ENCODE measurements at places on chromosomes 16 and 17.

- H3K27ac ChIP-seq, result no peak overlapping the region
- DNase-seq, result no peak
- H3K4me3 ChIP-seq, result no peak overlapping the region
- no peaks in the 10 kb centered on the region for H3K27me3 ChIP-seq
- no peaks in the 10 kb centered on the region for H3K36me3 ChIP-seq
Measured at GRCh38 chr16:64339052-64339770, 782.7 kb downstream of the CDH11 start.

- H3K27me3 ChIP-seq, result no peaks in the 10 kb centered on the region
- no peak overlapping the region for H3K4me3 ChIP-seq
- H3K4me1 ChIP-seq, result peaks cover 17% of the 10 kb centered on the region
- H3K36me3 ChIP-seq, result no peaks in the 10 kb centered on the region
- H3K27ac ChIP-seq, result no peak overlapping the region
- DNase-seq, result no peak
Measured at GRCh38 chr16:15477802-15478201, 43.4 kb downstream of the BMERB1 start.

GRCh38 chr17:61362396-61362795 is 37.2 kb upstream of the TBX2 start:
- no peak overlapping the region for H3K27ac ChIP-seq
- H3K4me3 ChIP-seq, result no peak overlapping the region
- no peaks in the 10 kb centered on the region for H3K4me1 ChIP-seq
- peaks cover 15% of the 10 kb centered on the region for H3K27me3 ChIP-seq
- DNase-seq, result no peak

GRCh38 chr16:2596747-2597559 is 59.1 kb downstream of the PDPK1 start:
- no peaks in the 10 kb centered on the region for H3K27me3 ChIP-seq
- H3K4me3 ChIP-seq, result no peak overlapping the region
- H3K36me3 ChIP-seq, result peaks cover 32% of the 10 kb centered on the region
- H3K27ac ChIP-seq, result no peak overlapping the region

DNA sequence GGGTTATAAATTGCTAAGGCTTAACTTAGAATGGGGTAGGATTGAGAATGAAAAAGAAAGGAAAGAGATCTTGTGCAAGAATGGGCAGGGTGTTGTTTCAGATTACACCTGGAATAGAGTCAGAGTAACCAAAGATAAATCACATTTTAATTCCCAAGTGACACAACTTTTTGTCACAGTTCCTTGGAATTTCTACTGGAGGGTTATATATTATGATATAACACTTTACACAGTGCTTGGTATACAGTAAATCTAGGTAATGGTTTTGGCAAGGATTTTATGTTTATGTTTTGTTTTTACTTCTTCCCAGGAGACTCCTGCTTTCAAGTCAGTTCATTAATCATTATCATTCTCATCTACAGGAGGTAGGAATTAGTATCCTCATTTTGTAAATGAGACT is 115.7 kb upstream of the KCNJ16 start:
- H3K36me3 ChIP-seq, result no peaks in the 10 kb centered on the region
- no peak overlapping the region for H3K4me3 ChIP-seq
- no peak overlapping the region for H3K27ac ChIP-seq
- H3K4me1 ChIP-seq, result no peaks in the 10 kb centered on the region
- no peak for DNase-seq
- H3K27me3 ChIP-seq, result no peaks in the 10 kb centered on the region

GRCh38 chr16:35562471-35562870 is 2103.1 kb downstream of the TP53TG3F start:
- no peaks in the 10 kb centered on the region for H3K27me3 ChIP-seq
- no peak overlapping the region for H3K4me3 ChIP-seq
- no peak for DNase-seq
- no peak overlapping the region for H3K27ac ChIP-seq

GRCh38 chr17:75848523-75849278 is 4.5 kb upstream of the UNC13D start:
- peak overlapping the region; percentile 39 for H3K27ac ChIP-seq
- peaks cover 37% of the 10 kb centered on the region for H3K36me3 ChIP-seq
- peak; percentile 51 for DNase-seq

DNA sequence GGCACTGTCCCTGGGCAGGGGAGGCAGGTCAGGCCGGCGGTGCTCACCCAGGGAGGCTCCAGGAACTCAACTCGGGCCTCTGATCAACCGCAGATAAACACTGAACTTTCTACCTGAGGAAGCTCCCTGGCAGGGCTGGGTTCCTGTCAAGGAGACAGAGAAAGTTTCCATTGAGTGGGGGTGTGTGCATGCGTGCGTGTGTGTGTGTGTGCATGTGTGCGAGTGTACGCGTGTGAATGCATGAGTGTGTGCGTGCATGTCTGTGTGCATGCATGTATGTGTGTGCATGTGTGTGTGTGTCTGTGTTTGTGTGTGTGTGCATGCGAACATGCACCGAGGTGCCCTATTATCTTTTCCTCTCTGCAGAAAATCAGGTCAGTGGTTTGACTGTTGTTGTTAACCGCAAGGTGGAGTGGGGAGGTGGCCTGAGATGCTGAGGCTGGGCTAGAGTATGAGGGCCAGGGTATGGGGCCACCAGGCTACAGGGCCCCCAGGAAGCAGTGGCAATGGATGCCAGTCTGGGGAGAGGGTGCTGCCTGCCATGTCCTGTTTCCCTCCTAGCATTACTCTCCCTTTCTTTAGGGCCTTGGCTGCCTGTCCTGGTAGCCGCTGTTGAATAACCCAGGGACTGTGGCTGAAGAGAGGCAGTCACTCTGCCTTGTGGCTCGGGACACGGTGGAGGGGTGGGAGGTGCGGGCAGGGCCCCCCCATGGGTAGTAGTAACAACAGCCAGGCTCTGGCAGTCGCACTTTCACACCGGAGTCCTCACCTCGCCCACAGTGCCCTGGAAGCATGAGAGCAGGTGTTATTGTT is 24.0 kb downstream of the CCR7 start:
- H3K27ac ChIP-seq, result no peak overlapping the region
- no peak overlapping the region for H3K4me3 ChIP-seq
- DNase-seq, result no peak
- H3K36me3 ChIP-seq, result no peaks in the 10 kb centered on the region
- peaks cover 15% of the 10 kb centered on the region for H3K4me1 ChIP-seq
- no peaks in the 10 kb centered on the region for H3K27me3 ChIP-seq

- no peak overlapping the region for H3K4me3 ChIP-seq
- H3K27ac ChIP-seq, result no peak overlapping the region
- no peaks in the 10 kb centered on the region for H3K4me1 ChIP-seq
- DNase-seq, result no peak
- H3K27me3 ChIP-seq, result no peaks in the 10 kb centered on the region
- H3K36me3 ChIP-seq, result no peaks in the 10 kb centered on the region
Measured at GRCh38 chr16:74711938-74712337, 11.3 kb upstream of the MLKL start.

DNA sequence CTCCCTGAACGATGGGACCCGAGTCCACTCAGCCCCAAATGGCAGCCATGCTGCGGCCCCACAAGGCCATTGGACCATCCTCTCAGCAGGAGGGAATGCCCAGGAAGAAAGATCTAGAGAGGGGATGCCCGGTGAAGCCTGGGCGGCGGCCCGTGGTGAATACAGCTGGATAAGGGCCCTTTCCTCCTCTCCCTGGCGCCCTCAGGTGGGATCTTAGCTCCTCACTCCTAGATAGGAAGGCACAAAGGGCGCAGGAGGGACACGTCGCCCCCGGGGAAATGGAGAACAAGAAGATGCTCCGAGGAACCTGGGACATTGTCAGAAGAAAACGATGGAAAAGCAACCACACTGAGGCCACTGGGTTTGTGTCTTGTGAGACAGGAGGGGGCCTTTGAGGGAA is 2.5 kb downstream of the CD300C start:
- H3K27ac ChIP-seq, result no peak overlapping the region
- H3K4me1 ChIP-seq, result no peaks in the 10 kb centered on the region
- no peaks in the 10 kb centered on the region for H3K36me3 ChIP-seq
- no peak overlapping the region for H3K4me3 ChIP-seq
- no peaks in the 10 kb centered on the region for H3K27me3 ChIP-seq
- DNase-seq, result no peak

GRCh38 chr17:29557085-29557738 is 9.6 kb downstream of the ABHD15 start:
- DNase-seq, result no peak
- no peaks in the 10 kb centered on the region for H3K36me3 ChIP-seq
- no peaks in the 10 kb centered on the region for H3K27me3 ChIP-seq
- H3K27ac ChIP-seq, result no peak overlapping the region
- no peak overlapping the region for H3K4me3 ChIP-seq
- no peaks in the 10 kb centered on the region for H3K4me1 ChIP-seq

- no peak for DNase-seq
- no peaks in the 10 kb centered on the region for H3K36me3 ChIP-seq
Measured at GRCh38 chr16:54145881-54146280, 140.7 kb downstream of the IRX3 start.

DNA sequence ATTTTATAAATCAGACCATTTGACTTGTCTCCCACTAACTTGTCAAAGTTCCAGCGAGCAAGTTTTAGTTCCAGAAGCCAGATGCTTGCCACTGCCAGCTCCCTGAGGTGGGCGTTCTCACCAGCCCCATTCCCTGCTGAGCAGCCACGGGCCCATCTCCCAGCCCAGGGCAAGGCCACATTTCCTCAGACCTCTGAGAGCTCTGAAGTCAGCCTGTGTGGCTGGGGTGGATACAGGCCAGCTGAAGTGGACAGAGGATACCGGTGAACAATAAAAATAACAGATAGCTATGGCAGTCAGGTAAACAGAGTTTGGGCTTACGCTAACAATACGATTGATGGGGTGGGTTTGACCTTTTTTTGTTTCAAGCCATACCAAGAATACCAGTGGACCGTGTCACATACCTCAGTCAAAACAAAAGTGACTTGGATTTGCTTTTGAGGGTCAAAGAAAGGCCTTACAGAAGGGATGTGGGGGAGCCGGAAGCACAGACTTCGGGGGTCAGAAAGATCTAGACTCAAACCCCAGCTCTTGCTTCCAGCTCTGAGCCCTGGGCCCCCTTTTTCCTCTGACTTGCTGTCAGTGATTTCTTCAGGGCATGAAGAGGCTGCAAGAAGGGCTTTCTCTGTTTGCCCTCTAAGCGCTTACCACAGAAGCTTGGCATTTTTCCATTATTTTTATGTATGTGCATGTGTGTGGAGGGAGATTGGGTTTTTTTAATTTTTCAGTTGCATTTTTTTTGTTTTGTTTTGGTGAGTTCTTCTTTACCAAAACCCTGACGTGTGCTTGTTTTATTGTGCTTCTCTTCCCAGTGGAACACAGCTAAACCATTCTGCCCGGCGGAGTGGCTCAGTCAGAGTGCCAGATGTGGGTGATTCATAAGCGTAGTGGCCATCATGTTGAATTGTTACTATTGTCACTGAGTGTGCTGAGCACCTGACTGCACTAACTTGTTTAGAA is 109.9 kb downstream of the GNAO1 start:
- no peak for DNase-seq
- H3K36me3 ChIP-seq, result no peaks in the 10 kb centered on the region
- H3K27ac ChIP-seq, result no peak overlapping the region

DNA sequence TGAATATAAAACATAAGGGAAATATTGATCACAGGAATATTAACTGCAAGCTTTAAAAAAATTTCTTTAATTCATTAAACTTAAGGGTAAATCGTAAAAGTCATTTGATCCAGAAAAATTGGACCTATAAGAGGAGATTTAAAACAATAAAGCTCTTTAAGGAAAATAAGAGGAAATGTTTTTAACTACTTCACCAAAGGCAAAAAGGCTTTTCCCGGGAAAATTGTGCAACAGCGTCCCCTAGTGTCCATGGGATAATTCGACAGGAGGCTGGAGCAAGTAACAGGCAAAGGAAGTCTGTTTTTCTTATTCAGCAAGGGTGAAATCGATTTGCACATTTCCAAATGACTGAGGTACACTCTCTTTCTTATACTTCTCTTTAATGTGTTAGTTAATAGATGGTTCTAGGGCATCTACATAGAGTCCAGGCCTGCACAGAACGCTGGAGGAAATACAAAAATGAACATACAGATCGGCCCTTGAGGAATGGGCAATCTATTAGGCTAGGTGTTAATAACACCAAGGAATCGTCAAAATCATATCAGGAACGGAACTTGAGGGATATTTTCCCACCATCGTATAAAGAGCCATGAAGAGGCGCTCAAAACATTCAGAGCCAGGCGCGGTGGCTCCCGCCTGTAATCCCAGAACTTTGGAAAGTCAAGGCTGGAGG is 61.4 kb downstream of the ZNF18 start:
- peak; percentile 14 for DNase-seq
- no peak overlapping the region for H3K4me3 ChIP-seq
- H3K36me3 ChIP-seq, result no peaks in the 10 kb centered on the region
- no peaks in the 10 kb centered on the region for H3K4me1 ChIP-seq
- H3K27ac ChIP-seq, result no peak overlapping the region
- no peaks in the 10 kb centered on the region for H3K27me3 ChIP-seq

All from endothelial cell of umbilical vein (primary cell).